ENCODE measurements at places on chromosomes 3 and 15. TPM values are rescaled to one million over a fixed set of nuclear protein-coding genes. Genes with fewer than 3 reads are reported as not detected.
A peak's percentile ranks its signal among the peaks of the same experiment; 100 is the strongest.

The GCNT3 gene
- total RNA-seq: not detected

The ATR gene
- total RNA-seq: 11.2 TPM

The KLF15 gene
- 9.5 TPM for total RNA-seq

DNA sequence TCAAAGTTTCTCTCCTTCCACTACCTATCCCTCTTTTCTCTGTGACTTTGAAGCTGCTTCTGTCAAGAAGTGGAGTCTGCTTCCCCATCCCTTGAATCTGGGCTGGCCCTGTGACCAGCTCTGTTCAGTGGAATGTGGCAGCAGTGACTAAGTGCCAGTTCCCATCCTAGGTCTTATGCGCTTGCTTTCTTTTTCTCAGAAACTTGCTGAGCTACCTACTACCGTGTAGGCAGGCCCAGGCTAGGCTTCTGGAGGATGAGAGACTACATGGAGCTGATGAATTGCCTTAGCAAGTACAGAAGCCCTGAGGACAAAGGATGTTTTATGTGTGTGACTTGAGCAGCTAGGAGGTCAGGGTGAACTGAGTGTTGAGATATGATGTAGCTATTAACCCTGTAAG, 123.2 kb downstream of the PDCD6IP start:
- no peak for DNase-seq
- H3K36me3 ChIP-seq: no peaks in the 10 kb centered on the region
- H3K4me3 ChIP-seq: no peak overlapping the region
- H3K4me1 ChIP-seq: no peaks in the 10 kb centered on the region
- H3K27ac ChIP-seq: no peak overlapping the region

The SERINC4 gene
- total RNA-seq: 0.21 TPM

GRCh38 chr3:31307131-31307785, 225.5 kb upstream of the STT3B start:
- no peaks in the 10 kb centered on the region for H3K4me1 ChIP-seq
- peak overlapping the region; percentile 16 for H3K27ac ChIP-seq
- H3K36me3 ChIP-seq: no peaks in the 10 kb centered on the region
- peak; percentile 50 for DNase-seq

- no peak for DNase-seq
- H3K36me3 ChIP-seq: no peaks in the 10 kb centered on the region
- no peak overlapping the region for H3K27ac ChIP-seq
- H3K27me3 ChIP-seq: no peaks in the 10 kb centered on the region
- no peak overlapping the region for H3K4me3 ChIP-seq
Measured at GRCh38 chr3:96548073-96548472, 266.3 kb upstream of the EPHA6 start.

DNA sequence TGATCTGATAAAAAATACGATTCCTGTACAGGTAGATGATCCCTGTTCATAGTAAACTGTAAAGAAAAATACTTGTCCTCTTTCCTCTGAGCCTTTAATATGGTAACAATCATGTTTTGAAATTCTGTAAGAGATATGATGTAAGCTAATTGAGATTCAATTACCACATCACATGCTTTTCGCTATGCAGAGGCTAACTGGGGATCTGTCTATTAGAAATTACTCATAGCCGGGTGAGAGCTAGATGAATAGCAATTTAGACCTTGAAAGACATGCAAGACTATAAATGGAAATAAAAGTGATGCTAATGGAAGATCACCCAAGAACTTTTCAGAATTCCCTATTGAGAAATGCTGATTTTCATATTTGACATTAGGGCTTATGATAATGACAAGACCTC, 579.9 kb upstream of the ZNF717 start:
- H3K27me3 ChIP-seq: no peaks in the 10 kb centered on the region
- H3K4me1 ChIP-seq: peaks cover 6% of the 10 kb centered on the region
- H3K36me3 ChIP-seq: no peaks in the 10 kb centered on the region
- no peak overlapping the region for H3K4me3 ChIP-seq

The RASGRP1 gene
- 4.5 TPM for total RNA-seq

- H3K27ac ChIP-seq: no peak overlapping the region
- peaks cover 11% of the 10 kb centered on the region for H3K4me1 ChIP-seq
- H3K36me3 ChIP-seq: peaks cover 5% of the 10 kb centered on the region
- no peak for DNase-seq
Measured at GRCh38 chr3:15708882-15709677, 88.7 kb downstream of the ANKRD28 start.

The FAM98B gene
- total RNA-seq: 10.2 TPM

The ERC2 gene
- 29.0 TPM for total RNA-seq

GRCh38 chr15:46174122-46174521, 539.3 kb downstream of the SQOR start:
- DNase-seq: no peak
- no peak overlapping the region for H3K4me3 ChIP-seq
- H3K36me3 ChIP-seq: no peaks in the 10 kb centered on the region
- H3K27ac ChIP-seq: no peak overlapping the region

DNA sequence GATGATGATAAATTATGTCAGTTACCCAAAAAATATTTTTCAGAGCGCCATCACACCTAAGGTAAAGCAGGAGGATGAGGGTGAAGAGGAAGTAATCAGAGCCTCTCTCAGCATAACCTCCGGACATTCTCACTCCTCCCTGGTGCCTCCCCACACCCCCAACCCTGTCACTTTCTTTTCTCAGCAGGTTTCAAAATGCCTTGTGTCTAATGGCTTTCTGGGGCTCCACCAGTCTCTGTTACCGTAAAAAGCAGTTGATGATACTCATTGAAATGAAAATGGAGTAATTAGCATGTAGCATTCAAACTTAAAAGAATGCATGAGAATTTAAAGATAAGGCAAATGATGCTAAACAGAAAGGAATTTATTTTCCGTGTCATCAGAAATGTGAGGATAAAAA, 180.0 kb downstream of the ERC2 start:
- H3K4me1 ChIP-seq: peaks cover 17% of the 10 kb centered on the region
- no peaks in the 10 kb centered on the region for H3K27me3 ChIP-seq
- H3K36me3 ChIP-seq: no peaks in the 10 kb centered on the region
- H3K4me3 ChIP-seq: no peak overlapping the region

GRCh38 chr3:185114756-185115155, 38.1 kb downstream of the C3orf70 start:
- no peaks in the 10 kb centered on the region for H3K4me1 ChIP-seq
- no peaks in the 10 kb centered on the region for H3K36me3 ChIP-seq

The TFDP2 gene
- 66.2 TPM for total RNA-seq

The NUTM1 gene
- total RNA-seq: 0.15 TPM

DNA sequence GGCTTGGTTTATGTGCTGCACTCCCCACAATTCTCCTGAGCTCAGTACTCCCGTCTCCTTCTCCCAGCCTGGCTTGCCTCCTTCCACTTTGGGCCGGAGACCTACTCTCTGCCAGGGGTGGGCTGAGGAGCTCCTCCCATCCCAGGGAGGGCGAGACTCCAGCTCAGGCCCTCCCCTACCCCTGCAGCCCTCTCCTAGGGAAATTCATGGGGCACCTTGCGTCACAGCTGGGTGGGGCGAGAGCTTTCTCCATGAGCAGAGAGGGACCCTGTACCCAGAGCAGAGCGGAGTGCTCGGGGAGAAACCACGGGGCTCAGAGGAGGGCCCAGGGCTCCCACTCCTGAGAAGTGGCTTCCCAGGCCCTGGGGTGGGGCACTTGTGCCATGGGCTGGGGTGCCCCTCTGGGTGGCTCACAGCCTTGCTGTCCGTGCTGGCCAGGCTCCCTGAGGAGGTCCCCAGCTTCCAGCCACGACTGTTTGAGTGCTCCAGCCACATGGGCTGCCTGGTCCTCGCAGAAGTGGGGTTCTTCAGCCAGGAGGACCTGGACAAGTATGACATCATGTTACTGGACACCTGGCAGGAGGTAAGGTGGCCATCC, 13.3 kb downstream of the VILL start:
- no peaks in the 10 kb centered on the region for H3K4me1 ChIP-seq
- DNase-seq: no peak
- H3K27ac ChIP-seq: no peak overlapping the region
- no peak overlapping the region for H3K4me3 ChIP-seq
- no peaks in the 10 kb centered on the region for H3K36me3 ChIP-seq

- DNase-seq: no peak
- H3K4me1 ChIP-seq: no peaks in the 10 kb centered on the region
- H3K36me3 ChIP-seq: no peaks in the 10 kb centered on the region
- no peak overlapping the region for H3K27ac ChIP-seq
- no peaks in the 10 kb centered on the region for H3K27me3 ChIP-seq
Measured at GRCh38 chr3:170565495-170565894, 20.4 kb downstream of the SLC7A14 start.

The COLQ gene
- 4.5 TPM for total RNA-seq

The NEO1 gene
- total RNA-seq: 37.4 TPM

The PPP1R14D gene
- not detected for total RNA-seq

GRCh38 chr3:123733341-123733740, 148.5 kb upstream of the HACD2 start:
- H3K27ac ChIP-seq: no peak overlapping the region
- no peaks in the 10 kb centered on the region for H3K36me3 ChIP-seq
- peaks cover 21% of the 10 kb centered on the region for H3K27me3 ChIP-seq
- DNase-seq: no peak
- H3K4me3 ChIP-seq: no peak overlapping the region
- H3K4me1 ChIP-seq: no peaks in the 10 kb centered on the region

- no peaks in the 10 kb centered on the region for H3K4me1 ChIP-seq
- DNase-seq: no peak
- H3K4me3 ChIP-seq: no peak overlapping the region
- no peak overlapping the region for H3K27ac ChIP-seq
- H3K27me3 ChIP-seq: no peaks in the 10 kb centered on the region
Measured at GRCh38 chr15:43253431-43254403, 13.0 kb downstream of the TGM5 start.

The MTFMT gene
- 51.8 TPM for total RNA-seq

- H3K36me3 ChIP-seq: no peaks in the 10 kb centered on the region
- no peak overlapping the region for H3K4me3 ChIP-seq
- no peaks in the 10 kb centered on the region for H3K27me3 ChIP-seq
- H3K4me1 ChIP-seq: peaks cover 4% of the 10 kb centered on the region
- DNase-seq: no peak
Measured at GRCh38 chr3:16824081-16824696, 60.6 kb upstream of the PLCL2 start.

The CCR9 gene
- 0.27 TPM for total RNA-seq

GRCh38 chr3:57689367-57690053, 3.4 kb downstream of the DENND6A start:
- no peak overlapping the region for H3K4me3 ChIP-seq
- H3K4me1 ChIP-seq: peaks cover 3% of the 10 kb centered on the region
- no peak for DNase-seq
- H3K36me3 ChIP-seq: no peaks in the 10 kb centered on the region

Measured in cardiac muscle cell (in vitro differentiated cells and primary cell).